Right forelimb (tissue), 1 donor: ENCODE measurements at places on chromosomes 16 and 17.
A peak's percentile ranks its signal among the peaks of the same experiment; 100 is the strongest.

- no peak for DNase-seq
Measured at GRCh38 chr16:83102336-83102735, 475.6 kb downstream of the CDH13 start.

DNA sequence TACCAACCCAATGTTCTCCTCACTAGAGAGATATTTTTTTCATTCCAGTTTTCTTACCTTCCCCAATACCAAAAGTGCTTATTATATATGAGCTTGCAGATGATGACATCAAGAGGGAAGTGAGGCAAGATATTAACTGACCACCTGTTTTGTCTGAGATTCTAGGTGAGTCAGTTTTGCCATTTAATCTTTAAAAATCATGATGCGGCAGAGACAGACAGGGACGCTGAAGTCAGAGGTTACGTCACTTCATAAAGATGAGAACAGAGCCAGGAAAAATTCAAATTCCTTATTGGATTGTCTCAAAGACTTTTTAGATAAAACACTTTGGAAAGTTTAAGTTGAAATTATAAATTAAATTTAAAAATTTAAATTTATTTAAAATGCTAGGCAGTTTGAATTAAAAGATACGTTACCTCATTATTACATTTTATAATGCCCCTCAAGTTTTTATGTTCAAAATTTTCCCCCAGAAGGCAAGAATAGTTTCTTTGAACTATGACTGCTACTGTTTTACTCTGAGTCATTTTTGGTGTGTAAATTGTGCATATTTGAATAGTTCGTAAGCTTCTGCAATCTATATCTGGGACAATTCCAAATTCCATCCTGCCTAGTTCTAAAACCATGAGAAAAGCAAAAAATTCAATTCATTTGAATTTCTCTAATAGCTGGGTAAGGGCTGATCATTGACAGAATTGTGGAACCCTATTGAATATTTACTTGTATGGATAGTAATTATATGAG, 839.6 kb upstream of the GOT2 start:
- no peak for DNase-seq

GRCh38 chr17:8382052-8382879, 727 bp downstream of the RPL26 start:
- no peak for DNase-seq

GRCh38 chr16:55911616-55912015, 36.4 kb upstream of the CES5A start:
- no peak for DNase-seq

DNA sequence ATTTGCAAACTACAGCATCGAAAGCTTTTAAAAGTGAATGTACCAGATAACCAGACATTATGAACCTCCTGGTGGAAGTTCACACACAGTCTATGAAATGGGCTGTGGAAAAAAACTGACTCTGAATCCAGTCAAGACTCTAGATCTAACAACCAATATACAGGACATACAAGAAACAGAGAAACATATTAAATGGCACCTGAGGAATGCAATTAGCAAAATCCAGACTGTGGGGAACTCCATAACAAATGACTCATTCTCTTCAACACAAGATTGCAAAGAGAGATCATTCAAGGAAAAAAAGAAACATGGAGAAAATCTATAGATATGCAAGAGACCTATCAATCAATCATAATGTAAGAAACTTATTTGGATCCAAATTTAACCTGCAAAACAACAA, 119.0 kb downstream of the MYO1D start:
- no peak for DNase-seq

DNA sequence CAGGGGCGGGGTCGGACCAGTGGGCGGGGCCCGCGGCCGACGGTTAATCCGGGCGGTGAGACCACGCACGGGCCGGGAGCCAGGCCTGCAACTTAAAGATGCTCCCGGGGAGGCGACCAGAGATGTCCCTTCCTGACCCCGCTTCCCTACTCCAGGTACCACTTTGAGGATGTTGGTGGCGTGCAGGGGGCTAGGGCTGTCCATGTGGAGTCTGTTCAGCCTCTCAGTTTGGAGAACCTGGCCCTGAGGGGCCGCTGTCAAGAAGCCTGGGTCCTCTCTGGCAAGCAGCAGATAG, 580 bp downstream of the RANGRF start:
- no peak for DNase-seq

GRCh38 chr17:82148997-82149396, 51.0 kb upstream of the FASN start:
- no peak for DNase-seq

GRCh38 chr17:75468291-75468754, 11.9 kb downstream of the TMEM94 start:
- DNase-seq, result no peak

- no peak for DNase-seq
Measured at GRCh38 chr17:74859459-74860228, at the start of gene GRIN2C. Gene GRIN2C (minus strand): TSS chr17:74859885. CDS start chr17:74855092, 4,793 bp downstream.

DNA sequence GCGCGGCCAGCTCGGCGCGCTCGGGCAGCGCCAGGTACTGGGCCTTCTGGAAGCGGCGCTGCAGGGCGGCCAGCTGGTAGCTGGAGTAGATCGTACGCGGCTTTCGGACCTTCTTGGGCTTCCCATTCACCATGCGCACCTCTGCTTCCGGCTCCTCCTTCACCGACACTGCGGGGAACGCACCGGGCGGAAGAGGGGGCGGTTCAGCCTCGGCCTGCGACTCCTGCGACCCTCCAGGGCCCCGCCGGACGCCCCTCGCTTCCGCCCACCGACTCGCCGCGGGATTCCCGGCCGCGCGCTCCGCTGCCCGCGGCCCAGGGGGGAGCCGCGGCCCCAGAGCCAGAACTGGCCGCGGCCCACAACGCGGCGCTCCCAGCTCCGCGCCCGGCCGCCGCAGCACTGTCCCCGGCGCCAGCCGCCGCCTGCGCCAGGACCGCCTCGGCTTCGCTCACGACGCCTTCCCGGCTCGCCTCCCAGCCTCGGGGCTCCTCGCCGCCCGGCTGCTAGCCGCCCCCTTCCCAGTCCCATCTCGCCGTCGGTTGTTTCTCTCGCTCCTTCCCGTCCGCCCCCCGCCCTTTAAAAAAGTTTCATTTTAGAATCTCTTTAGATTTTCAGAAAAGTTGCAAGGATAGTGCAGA, 1.5 kb downstream of the DLX3 start:
- no peak for DNase-seq

DNA sequence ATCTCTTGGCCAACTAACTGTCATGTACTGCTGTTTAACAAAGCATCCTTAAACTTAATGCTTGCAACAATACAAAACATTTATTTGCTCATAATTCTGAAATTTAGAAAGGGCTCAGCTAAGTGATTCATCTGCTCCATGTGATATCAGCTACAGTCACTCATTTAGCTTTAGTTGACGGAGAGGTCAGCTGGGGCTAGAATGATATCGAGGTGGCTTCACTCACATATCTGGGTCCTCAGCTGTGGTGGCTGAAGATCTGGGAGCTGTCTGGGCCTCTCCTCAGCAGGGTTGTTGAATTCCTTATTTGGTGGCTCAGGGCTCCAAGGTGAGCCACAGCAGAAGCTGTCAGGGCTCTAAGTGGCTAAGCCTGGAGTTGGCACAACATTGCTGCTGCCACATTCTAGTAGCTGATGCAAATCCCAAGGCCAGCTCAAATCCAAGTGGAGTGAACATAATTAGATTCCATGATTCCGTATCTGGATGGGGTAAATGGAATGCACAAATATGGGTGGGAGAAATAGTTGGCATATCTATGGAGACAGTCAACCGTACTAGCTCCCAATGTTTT, 62.8 kb downstream of the HS3ST3A1 start:
- DNase-seq, result no peak

- DNase-seq, result no peak
Measured at GRCh38 chr17:72839131-72839725, 253.3 kb downstream of the SLC39A11 start.

DNA sequence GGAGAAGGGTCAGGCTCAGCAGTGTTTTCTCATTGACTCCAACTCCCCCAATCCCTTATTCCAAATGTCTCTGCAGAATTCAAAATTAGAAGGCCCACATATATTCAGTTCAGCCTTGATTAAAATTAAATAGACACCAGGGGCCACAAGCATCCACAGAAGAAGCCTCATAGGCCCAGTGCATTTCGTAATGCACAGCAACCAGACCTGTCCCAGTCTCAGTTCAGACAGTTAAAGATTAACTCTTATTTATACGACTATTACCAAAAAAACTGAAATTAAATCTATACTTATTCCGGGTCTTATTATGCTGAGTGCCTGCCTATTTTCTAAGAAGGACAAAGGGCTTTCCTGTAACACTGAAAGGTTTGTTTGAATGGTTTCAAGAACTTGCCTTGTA, 41.8 kb upstream of the GSG1L start:
- DNase-seq, result no peak

- no peak for DNase-seq
Measured at GRCh38 chr17:46769531-46770438, 48.7 kb downstream of the WNT3 start.

DNA sequence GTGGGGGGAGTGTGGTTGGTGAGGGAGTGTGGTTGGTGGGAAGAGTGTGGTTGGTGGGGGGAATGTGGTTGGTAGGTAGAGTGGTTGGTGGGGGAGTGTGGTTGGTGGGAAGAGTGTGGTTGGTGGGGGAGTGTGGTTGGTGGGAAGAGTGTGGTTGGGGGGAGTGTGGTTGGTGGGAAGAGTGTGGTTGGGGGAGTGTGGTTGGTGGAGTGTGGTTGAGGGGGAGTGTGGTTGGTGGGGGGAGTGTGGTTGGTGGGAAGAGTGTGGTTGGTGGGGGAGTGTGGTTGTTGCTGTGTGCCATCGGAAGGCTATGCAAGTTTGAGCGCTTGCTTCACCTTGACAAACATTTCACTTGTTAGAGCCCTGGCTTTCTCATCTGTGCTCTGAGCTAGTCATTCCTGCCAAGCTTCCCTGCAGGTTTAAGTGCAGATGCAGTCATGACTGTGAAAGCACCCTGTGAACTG, 20.1 kb downstream of the MINK1 start:
- DNase-seq, result no peak

DNA sequence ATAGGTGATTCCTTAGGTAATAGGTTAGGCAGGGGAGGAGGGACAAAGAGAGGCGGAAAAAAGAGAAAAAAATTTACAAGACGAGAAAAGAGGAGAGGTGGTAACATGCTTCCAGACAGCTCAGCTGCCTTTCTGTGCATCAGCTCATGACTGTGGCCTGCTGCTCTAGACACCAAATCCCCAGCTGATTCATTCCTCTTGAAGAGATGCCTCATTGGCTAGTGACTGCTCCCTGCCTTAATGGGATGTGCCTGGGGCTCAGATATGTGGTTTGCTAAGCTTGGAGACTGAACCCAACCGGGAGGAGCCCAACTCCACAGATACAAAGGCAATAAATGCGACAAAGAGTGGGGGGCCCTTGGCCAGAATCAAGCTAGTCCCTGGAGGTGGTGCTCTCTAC, 105.9 kb upstream of the FAM20A start:
- DNase-seq, result no peak

DNA sequence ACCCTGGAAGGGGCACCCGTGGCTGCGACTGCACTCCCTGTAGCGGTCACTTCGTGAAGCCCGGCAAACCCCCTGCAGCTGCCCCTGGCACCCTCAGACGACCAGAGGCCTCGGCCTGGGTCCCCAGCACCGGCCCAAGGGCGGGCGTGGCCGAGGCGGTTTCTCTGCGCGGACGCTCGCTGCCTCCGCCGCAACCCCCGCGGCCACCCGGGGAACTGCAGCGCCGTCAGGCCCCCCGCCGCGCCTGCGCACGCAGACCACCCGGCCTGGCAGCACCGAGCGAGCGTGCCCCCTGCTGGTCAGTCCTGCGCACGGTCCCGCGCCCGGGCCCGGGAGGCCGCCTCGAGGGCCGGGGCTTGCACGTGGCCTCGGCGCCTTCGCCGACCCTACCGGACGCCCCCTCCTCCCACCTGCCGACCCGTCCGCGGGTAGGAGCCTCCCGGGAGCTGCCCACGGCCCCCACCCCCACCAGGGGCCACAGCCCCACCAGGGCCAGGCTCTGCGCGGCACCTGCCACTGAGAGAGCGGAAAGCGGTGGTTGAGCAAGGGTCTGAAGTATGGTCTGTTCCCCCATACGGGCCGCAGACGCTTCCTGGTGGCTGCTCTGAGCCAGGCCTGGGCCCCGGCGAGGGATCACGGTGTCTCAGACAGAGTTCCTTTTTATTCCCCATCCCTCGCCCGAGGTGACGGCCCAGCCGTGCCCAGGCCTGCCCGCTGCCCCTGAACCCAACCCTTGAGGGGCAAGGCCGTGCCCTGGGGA, 11.5 kb upstream of the HS3ST6 start:
- DNase-seq, result peak; percentile 95

DNA sequence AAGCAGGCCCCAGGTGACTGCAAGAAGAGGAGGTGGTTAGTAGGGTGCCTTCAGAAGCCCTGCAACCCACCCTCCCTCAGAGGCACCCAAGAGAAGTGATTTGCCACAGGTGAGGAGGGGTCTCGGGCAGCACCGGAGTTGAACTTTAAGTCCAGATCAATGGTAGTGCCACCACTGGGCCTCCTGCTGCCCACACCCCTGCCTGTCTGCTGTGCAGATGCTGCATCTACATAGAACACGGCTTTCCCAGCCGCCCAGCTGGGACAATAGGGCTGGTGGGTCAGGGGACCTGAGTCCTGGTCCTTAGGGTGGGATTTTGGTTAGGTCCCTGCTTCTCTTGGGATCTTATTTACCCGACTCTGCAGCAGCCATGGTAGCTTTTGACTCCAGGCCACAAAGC, 17.6 kb upstream of the FAM83G start:
- no peak for DNase-seq

DNA sequence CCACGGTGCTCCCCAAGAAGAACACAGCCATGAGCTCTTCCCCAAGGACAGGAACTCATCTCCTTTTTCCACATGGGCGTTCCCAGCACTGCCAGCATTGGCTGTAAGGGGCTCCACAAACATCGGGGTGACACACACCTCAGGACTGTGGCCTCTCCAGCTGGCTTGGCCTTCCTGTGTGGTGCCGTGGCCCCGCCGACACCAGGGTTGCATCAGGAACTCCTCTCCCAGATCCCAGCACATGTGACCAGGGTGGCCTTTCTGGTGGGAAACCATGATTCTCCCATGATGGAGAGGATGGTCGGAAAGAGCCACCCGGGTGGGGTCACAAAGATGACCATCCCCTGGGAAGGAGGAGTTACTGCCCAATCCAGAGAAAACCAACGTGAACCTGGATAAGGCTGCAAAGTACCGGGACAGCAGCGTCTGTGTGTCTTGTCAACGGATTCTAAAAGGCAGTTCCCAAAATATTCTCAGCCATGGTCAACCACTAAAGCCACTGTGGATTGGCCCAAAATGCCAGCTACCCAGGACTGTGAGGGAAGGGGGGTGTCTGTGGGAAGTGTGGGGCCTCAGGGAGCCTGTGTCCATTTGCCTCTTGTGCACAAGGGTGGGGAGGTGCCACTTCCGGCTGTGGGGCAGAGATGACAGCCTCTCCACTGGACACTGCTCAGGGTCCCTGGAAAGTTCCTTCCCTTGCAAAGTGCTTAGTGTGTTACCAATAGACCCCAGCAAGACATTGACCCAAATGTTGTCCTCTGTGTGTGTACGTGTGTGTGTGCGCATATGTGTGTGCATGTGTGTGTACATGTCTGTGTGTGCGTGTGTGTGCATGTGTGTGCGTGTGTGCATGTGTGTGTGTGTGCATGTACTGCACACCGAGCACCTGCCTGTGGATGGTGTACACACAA, 78.0 kb upstream of the CBX4 start:
- peak; percentile 50 for DNase-seq

DNA sequence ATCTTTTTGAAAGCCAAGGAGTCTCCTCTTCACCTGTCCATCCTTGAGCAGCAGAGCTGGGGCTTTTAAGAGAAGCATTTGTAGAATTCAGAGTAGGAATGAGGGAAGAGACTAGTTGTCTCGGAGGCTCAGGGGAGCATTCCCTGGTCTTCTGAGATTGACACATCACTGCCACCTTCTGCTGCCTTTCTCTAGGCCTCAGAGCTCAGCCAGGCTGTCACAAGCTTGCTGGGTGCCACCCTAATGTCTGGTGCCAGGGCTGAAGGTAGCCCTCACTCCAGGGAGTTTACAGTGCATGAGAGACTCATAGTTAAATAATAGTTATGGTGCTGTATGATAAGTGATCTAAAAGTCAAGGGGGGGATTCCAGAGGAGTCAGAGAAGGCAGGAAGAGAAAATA, 39.7 kb downstream of the B9D1 start:
- DNase-seq, result no peak
